ENCODE measurements at places on chromosomes 2 and 18.

GRCh38 chr2:41038408-41038807 lies 586.5 kb upstream of the SLC8A1 start:
- DNase-seq = peak; percentile 48

DNA sequence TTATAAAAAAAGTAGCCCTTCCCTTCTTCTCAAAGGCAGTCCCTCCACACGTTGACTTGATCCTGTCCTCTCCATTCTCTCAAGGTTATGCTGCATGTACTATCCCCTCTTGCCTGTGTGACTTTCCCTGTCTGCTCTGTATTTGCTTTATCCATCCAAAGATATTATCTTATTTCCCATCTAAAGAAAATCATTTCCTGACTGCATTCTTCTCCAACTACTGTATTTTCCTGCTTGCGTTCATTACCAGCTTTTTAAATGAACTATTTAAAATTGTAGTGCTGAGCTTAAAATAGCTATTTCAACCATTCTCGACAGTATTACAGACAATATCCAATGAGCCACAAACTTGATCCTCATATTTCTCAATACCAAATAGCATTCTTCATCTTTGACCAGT lies 716.0 kb upstream of the REG3G start:
- no peak for DNase-seq

DNA sequence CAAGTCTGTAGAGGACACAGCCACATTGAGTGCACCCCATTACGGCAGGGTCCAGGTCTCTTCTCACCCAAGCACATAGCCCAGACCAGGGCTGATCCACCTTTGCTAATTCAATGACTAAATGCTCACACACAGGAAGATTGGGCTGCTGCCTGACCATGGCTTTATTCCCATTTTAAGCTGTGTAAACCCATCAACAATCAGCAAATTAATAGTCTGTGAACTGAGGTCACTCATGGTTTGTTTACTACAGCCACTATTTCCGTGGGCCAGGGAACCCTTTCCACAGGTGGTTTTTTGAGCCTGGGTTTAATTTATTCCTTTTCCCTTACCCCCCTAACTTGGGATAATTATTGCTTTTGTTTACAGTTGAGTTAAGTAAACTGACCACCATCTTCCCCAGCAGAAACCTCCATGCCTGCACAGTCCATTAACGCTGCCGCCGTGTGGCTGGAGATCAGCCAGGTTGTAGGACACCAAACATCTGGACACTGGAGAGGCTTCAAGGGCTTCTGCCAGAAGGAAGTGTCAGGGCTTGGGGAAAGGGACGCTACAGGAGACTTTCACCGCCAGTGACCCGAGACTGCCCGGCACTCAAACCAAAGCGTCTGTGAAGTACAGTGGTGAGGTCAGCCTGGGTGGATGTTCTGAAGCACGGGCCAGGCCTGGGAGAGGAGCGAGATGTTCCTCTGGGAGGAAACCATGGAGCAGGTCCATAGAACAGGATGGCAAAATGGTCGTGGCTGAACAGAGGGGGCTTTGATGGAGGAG lies 282.9 kb downstream of the DYSF start:
- DNase-seq = no peak

DNA sequence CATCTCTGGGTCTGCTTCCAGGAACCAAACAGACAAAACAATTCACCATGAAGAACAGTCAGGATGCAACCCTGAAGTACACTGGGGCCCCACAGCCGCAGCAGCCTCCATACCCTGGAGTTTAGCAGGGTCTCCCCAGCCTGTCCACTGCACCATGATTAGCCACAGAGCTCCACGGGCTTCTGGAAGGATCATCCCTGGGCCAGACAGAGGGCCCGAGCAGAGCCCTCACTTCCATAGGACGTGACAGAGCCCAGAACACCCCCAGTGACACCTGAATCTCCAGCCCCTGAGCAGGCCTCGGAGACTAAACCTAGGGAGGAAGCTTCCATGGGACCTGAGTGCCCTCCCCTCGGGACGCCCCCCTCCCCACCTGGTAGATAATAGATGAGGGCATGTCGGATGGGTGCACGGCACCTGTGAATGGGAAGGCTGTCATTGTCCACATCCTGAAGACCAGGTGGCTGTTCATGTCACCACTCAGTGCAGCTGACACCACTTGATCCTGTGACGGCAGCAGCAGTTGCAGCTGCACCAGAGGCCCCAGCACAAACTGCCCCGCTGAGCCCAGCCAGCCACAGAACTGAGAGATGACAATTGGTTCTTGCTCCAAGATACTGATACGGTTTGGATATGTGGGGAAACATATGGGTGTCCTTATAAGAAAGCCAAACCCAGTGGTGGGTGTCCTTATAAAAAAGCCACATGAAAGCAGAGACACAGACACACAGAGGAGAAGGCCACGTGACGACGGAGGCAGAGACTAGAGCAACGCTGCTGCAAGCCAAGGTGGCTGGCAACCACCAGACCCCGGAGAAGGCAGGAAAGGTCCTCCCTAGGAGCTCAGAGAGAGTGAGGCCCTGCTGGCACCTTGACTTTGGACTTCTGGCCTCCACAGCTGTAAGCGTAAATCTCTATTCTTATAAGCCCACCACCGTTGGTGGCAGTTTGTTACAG lies 23.2 kb downstream of the KIF1A start:
- DNase-seq = no peak

DNA sequence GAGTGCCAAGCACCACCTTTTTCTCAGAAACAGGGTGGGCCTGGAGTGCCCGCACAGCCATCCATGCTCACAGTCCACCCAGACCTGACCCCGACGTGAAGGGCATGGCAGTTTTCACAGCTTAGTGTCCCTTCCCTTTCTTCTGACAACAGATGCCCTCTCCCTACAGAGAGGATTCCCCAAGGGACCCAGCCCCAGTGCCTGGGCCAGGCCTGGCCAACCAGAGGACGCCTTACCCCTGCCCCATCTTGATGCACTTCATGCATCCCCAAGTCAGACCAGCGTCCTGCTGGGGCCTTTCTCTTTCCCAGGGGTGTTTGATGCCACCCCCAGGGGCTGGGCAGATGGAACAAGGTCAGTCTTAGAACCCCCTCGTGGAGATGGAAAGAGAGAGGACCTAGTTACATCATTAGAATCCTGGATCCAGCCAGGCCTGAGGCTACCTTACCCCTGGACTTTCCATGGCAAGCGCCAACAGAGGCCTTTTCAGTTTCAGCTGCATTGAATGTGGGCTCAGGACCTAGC lies 3.8 kb downstream of the ANKMY1 start:
- DNase-seq = no peak

- DNase-seq = peak; percentile 16
These were observed 662.1 kb downstream of the LRP1B start for GRCh38 chr2:141468761-141469160.

DNA sequence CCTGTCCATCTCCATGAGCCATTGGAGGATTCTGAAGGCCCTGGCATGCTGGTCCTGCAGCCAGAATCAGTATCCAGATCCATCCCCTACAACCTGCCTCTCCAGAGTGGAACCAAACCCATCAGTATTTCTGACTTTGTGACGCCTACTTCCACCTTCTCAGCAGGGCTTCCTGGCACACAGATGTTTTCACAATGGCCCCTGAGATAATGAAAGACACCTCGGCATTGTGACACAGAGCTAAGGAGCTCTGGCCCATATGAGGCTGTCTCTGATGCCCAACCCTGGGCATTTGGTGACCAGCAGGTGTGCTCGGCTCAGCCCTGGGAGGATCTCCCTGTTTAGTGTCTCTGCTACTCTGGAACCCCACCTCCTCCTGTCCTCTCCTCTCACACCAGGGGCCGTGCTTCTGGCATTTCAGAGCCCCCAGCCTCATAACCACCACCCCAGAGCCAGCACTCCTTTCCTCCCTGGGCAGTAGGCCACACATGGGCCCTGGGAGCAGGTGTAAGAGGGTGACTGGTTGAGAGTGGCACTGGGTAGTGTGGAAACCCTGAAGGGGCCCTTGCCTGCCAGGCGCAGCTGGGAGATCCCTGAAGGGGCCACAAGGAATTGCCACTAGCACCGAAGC lies 38.2 kb downstream of the FOSL2 start:
- DNase-seq = no peak

DNA sequence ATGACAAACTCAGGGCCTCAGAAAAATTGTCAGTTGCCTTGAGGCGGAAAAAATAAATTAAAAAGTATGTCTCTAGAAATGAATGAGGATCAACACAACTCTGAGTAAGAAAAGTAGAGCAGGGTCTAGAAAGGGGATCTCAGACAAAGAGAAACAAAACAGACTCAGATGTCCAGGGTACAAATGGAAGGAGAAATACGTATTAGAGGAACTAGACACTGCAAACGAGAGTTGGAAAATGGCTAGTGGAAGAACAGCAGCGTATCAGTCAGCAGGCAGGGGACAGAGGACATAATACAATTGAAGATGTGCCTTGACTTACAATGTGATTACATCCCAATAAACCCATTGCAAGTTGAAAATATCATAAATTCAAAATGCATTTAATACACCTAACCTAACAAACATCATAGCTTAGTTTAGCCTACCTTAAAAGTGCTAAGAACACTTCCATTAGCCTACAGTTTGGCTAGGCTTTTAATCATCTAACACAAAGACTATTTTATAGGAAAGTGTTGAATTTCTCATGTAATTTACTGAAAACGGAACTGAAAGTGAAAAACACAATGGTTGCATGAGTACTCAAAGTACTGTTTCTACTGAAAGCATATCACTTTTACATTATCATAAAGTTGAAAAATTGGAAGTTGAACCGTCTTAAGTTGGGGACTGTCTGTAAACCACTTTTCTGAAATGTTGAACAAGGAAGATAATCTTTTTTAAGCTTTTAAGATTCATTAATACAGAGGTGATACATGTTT lies 182.8 kb downstream of the NBAS start:
- no peak for DNase-seq

DNA sequence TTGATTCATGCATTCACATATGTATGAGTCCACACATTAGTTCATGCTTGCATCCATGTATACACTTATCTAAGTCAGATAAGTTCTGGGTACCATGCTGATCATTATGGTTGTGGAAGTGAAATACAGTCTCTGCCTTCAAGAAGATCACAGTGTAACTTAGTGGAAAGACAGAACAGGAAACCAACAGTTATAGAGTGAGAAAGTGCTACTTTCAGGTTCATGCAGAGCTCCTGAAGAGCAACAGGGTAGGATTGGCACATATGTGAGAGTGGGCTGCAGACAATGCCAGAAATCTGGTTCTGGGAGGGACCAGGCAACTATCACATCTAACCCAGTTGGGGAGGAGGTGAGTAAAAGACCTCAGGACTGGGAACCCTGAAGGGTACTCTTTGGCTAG lies 35.4 kb upstream of the PGAP1 start:
- no peak for DNase-seq

DNA sequence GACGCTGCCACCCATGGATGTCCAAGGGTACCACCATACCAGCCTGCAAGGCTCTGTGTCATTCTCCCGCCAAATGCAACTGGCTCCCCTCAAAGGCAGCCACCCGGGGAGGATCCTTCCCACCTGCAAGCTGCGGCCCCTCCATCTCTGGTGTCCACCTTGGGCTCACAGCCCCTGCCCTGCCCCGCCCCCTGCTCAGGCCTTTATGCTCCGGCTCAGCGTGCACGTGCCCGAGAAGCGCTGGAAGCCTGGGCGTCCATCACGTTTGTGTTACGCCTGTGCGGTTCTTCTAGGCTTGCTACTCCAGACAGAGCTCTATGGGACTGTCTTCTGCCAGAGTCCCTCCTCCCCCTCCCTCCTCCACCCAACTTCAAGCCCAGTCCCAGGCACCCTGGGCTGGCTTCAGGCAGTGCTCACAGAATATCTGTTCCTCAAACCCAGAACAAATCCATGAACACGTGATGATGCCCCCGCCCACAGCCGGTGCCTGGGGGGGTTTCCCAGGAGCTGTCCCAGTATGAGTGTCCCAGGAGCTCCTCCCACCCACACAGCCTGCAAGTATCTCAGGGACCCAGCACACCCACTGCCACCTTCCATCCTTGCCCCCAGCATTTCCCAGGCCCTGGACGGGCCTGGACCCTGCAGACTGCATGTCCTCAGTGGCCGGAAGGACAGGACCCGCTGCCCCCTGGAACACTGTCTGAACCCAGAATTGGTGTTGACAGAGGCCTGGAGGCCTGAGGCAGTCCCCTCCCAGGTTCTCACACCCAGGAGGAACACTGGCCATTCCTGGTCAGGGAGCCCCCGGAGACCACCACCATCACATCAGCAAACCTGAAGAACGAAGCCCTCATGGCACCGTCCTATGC lies 30.3 kb downstream of the KIF1A start:
- no peak for DNase-seq
